ENCODE measurements at places on chromosomes 11 and 22. TPM values are rescaled to one million over a fixed set of nuclear protein-coding genes. Genes with fewer than 3 reads are reported as not detected.

The DSCAML1 gene
- total RNA-seq, result 0.89 TPM

The KCNJ1 gene
- 0.10 TPM for total RNA-seq

The PICALM gene
- 362 TPM for total RNA-seq

The NAALAD2 gene
- 11.4 TPM for total RNA-seq

The SH3BP1 gene
- total RNA-seq, result 8.4 TPM

The TSPAN32 gene
- total RNA-seq, result 1.2 TPM

The SOX10 gene
- total RNA-seq, result 4.3 TPM

The SHANK3 gene
- 7.2 TPM for total RNA-seq

The TSSK2 gene
- not detected for total RNA-seq

The PACSIN3 gene
- 33.6 TPM for total RNA-seq

The SGSM1 gene
- 1.3 TPM for total RNA-seq

The FOLH1 gene
- total RNA-seq, result 1.5 TPM

The PATE2 gene
- total RNA-seq, result not detected

The IGSF22 gene
- 0.89 TPM for total RNA-seq

The HPX gene
- 1.9 TPM for total RNA-seq

The CACNA1I gene
- 0.20 TPM for total RNA-seq

The P2RY6 gene
- 0.99 TPM for total RNA-seq

The DUSP8 gene
- total RNA-seq, result 1.8 TPM

Measured in skin of body (tissue), 3 donors.